ENCODE measurements at places on chromosomes 2 and 18. TPM values are rescaled to one million over a fixed set of nuclear protein-coding genes. Genes with fewer than 3 reads are reported as not detected.

GRCh38 chr2:127208313-127208712 lies 11.8 kb downstream of the CYP27C1 start:
- DNase-seq: peak; percentile 96

DNA sequence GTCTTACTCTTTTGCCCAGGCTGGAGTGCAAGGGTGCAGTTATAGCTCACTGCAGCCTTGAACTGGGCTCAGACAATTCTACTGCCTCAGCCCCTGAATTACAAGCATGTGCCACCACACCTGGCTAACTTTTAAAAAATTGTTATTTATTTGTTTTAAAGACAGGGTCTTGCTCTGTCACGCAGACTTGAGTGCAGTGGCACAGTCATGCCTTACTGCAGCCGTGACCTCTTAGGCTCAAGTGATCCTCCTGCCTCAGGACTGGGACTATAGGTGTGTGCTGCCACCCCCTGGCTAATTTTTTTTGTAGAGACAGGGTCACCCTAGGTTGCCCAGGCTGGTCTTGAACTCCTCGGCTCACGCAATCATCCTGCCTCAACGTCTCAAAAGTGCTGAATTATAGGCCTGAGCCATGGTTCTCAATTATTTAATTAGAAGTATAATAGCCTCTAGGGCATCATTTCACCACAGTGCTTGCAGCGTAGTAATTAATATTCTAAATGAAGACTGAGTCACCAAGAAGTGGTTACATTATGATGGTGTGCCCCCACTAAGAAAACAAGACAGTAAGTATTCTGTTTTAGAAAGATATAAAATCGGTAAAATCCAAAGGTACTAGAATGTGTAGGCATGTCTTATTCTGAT lies 69.6 kb downstream of the EML4 start:
- peak; percentile 32 for DNase-seq

GRCh38 chr2:10305254-10305635 lies 2.5 kb downstream of the HPCAL1 start:
- DNase-seq: peak; percentile 77

- DNase-seq: no peak
These were observed 54.1 kb downstream of the FIGN start for GRCh38 chr2:163681745-163682144.

- no peak for DNase-seq
These were observed 105.6 kb upstream of the NDUFV2 start for GRCh38 chr18:8996771-8997432.

GRCh38 chr2:201116959-201117734 lies 1.2 kb downstream of the CFLAR start:
- peak; percentile 73 for DNase-seq

DNA sequence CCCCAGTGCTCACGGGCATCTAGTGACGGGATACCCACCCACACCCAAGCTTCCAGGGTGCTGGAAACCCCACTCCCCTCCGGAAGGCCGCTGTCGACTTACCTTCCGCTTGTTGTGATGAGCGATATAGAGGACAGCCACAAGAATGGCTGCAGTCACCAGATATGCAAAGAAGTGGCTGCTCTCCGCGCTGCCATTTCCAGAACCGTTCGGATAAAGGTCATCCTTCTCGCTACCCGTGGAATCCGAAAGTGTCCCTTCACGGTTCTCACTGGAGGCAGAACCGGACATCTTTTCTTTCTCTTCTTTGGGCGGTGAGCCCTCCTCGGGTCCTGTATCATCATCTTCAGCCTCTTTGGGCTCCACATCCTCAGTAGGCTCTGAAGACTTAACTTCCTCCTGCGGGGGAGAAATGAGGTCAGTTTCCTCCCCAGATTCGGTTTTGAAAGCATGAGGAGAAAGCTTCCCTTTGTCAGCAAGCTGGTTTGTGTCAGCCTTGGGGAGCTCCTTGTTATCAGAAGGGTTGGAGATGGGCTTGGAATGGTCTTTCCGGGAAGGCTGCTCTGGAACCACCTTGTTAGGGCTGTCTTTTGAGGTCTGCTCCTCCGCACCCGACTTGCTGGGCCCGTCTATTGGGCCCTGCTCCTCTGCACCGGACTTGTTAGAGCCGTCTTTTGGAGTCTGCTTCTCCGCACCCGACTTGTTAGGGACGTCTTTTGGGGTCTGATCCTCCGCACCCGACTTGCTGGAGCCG lies 1.2 kb downstream of the TGOLN2 start:
- DNase-seq: no peak

DNA sequence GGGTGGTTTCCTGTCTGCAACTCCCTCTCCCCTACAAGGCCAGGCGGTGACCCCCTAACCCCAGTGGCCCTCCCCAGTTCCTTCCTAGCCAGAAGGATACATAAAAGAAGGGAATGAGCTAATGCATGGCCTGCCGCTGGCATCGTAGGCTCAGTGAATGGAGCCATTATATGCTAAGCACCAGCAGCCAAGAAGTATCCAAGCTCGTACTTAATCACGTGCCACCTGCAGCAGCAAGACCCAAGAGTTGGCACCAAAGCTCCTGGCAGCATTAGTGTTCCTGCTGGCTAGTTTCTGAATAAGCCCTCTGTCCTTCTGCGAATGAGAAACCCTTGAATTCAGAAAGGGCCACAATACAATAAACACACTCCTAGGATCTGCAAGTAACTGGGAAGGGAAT lies 4.3 kb downstream of the DBI start:
- DNase-seq: no peak

GRCh38 chr18:23353459-23353858 lies 99.6 kb upstream of the RIOK3 start:
- no peak for DNase-seq

DNA sequence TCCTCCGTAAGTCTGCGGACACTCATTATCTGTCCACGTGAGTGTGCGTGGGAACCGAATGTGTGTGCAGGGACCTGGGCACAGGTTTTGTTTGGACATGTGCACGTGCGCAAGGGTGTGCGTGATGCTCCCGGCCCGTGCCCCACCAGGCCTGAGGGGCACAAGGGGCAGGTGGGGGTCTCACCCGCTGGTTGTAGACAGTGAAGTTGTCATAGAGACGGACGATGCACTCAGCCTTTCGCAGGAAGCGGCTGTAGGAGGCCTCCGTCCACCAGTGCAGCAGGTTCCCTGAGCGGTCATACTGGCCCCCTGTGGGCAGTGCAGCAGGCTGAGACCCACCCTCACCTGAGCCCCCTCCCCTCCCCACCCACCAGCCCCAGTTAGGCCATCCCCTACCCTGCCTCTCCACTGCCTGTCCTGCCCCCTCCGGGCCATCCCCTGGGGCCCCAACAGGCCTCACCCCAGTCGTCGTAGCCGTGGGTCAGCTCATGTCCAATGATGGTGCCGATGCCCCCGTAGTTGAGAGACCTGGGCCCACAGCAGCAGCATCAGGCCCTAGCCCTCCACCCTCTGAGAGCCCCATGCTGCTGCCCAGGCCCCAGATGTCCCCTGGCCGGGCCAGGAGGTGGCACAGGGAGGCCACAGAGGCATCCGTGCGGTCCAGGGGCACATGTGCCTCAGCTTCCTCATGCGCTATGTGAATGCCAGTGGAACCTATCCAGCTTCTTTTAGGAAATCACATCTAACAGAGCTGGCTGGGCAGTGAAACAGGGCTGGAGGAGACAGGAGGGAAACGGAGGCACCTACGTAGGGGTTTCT lies 6.1 kb downstream of the ECEL1 start:
- DNase-seq: no peak

DNA sequence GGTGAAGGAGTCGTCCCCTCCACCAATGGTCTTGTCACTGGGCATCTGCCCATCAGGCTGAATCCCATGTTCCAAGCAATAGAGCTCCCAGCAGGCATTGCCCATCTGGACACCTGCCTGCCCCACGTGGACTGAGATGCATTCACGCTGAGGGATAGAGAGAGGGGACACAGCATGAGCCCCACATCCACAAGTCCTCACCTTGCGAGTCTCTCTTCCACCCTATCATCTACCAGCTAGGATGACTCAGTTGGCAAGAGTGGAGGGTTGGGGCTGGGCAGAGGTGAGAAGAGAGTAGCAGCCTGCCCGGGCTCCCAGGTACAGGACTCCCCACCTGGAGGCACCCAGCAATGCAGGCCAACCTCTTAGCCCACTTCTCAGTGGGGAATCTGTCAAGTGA lies 959 bp upstream of the TUBA4B start:
- no peak for DNase-seq

DNA sequence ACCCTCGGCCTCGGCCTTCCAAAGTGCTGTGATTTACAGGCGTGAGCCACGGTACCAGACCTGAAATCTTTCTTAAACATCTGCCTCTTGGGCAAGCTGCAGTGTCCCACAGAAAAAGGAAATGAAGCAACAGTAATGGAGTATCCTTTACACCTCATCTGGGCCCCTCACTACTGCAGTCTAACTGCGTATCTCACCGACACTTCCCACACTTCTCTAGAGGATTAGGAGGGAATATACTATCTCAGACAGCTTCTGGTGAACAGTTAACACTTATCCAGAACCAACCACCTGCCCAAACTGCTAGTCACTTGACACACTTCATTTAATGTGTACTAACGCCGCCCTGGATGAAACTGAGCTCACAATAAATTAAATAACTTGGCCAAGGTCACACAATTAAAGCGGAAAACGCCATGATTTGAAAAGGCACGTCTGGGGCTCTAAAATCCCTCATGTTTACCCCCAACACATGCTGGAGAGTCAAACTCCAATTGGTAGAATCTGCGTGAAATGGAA lies 993 bp downstream of the COX7A2L start:
- no peak for DNase-seq

GRCh38 chr2:27134781-27135477 lies 493 bp upstream of the PREB start:
- DNase-seq: no peak

DNA sequence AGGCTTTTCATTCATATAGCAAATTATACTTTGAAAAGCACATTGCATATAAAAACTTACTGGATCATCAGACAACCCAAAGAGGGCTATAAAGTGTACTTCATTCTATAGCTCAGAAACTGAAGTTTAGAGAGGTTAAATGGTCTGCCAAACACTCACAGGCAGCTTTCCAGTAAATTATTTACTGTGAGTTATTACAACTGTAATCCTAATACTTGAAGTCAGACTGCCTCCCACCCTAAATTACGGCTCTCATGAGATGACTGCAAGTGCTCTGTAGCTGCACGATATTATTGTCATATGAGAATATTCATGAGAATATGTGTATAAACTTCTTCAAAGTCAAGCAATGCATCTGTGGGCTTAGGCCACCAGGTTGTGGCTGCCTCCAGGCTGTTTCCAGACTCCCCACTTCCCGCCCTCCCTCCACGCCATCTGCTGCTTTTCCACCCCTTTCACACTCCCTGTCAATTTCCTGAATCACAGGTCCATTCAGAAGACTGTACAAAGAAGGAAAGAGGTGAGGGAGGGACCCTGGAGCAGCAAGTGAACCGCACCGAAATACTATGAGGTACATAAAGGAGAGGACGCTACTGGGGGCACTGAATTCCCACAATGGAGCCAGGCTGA lies 111.1 kb upstream of the SPOPL start:
- no peak for DNase-seq

DNA sequence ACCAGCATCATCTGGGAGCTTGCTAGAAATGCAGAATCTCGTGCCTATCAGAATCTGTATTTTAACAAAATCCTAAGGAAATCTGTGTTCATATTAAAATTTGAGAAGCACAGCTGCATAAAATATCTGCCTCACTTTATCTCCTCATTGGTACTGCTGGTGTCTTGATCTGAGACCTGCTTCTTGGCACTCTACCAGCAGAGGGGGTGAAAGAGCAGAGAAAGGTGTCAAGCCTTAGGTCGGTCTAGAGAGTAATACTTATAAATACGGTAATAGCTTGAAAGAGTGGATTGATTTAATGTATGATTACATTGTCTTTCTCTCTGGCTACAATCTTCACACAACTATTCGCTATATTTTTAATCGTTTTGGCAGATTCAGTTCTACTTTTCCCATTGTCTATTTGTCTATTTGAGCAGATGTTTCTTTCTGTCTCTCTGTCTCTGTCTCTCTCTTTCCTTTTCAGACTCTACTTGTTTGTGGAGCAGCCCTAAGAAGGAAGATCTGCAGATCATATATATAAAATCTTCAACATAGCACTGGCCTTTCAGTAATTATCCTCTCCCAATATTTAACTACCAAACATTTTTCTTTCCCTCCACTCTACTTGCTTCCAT lies 1.7 kb upstream of the GCG start:
- peak; percentile 50 for DNase-seq

DNA sequence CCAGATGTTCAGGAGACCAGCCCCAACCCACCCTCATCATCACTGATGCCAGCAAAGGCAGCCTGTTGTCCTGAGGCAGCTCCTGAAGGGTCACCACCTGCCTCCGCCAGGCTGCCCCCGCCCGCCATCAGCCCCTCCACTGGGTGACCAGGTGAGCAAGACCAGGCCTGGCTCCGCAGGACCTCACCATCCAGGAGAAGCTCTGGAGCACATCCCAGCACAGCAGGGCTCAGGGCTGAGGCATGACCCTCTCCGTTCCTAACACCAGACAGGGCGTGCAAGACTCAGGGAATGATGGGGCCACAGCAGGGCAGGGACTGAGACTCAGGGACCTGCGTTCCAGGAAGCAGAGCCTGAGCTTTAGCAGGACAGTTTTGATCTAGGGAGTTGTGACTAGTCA lies 218.8 kb upstream of the RAB6C start:
- no peak for DNase-seq

- DNase-seq: no peak
These were observed 359.9 kb downstream of the TXNL1 start for GRCh38 chr18:56278421-56279003.

DNA sequence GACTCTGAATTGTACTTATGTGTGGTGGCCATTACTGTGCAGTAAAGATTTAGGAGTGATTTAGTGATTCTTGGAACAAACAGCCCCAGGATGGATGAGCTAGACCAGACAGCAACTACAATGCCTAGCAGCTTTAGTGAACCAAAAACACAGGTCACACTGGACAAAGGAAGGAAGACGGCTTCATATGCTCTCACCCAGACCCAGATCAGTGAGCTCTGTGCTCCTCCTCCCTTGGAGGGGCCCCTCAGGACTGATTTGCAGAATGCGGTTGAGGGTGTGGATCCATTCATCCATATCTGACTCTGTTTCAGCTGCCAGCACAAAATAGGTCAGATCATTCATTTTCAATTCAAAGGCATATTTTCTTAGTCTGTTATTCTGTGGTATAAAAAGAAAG lies 159.7 kb upstream of the CCDC195 start:
- no peak for DNase-seq

- DNase-seq: no peak
These were observed 35.5 kb upstream of the CYP27A1 start for GRCh38 chr2:218746470-218746795.

GRCh38 chr2:76163860-76164259 lies 453.1 kb upstream of the GCFC2 start:
- no peak for DNase-seq

GRCh38 chr2:222928335-222928734 lies 67.5 kb downstream of the ACSL3 start:
- DNase-seq: no peak

The CRYGD gene
- total RNA-seq: not detected

The OTOS gene
- total RNA-seq: not detected

The NLRC4 gene
- total RNA-seq: not detected

The CLEC4F gene
- total RNA-seq: not detected

The SCN1A gene
- not detected for total RNA-seq
